Psoas muscle (tissue), 8 donors: ENCODE measurements at places on chromosomes 1 and 21. TPM values are rescaled to one million over a fixed set of nuclear protein-coding genes. Genes with fewer than 3 reads are reported as not detected.

DNA sequence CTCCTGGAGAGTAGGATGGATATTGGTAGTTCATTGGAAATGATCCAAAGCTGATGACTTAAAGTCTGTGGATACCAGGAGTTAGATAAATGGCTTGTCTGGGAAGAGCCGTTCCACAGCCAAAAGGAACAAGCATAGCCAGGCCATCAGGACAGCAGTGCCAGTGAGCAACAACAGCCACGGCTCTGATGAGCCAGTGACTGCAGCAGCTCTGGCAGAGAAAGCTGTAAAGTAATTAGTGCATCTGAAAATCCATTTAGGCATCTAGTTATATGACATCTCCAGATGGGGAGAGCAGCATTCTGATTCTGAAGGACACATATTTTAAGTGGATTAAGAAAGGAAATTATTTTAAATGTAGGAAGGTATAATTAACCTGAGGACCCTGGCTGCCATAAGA is 256.2 kb upstream of the PLXNA2 start:
- no peak for DNase-seq

- no peak for DNase-seq
These were observed 19.7 kb upstream of the FASLG start for GRCh38 chr1:172638885-172639831.

DNA sequence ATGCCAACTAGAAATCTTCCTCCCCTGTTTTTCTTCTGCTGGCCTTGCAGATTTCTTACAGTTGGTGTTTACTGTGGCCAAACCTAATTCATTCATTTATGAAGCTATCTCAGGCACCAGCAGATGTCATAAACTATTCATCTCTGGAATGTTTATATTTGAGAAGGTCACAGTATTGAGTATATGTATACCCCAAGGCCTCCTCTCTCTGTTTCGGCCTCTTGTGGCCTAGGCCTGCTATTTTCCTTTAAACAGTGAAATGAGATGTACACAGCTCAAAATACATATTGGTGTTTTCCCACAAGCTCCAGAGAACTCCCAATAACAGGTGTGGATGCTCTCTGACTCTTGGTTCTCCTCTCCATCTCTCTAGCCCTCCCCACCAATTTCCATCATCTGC is 520.7 kb upstream of the CAMK1G start:
- no peak for DNase-seq

Gene PGBD5
- 2.6 TPM for polyA plus RNA-seq

Gene SKI
- polyA plus RNA-seq: 7.7 TPM

Gene CD244
- polyA plus RNA-seq: 0.05 TPM
